Stimulated activated CD4-positive, alpha-beta T cell treated with anti-CD3 and anti-CD28 coated beads, Interleukin-1b, Interleukin-23, amount 100 ng/mL, for 24 hours (primary cell): ENCODE measurements at places on chromosomes 5 and 9.

DNA sequence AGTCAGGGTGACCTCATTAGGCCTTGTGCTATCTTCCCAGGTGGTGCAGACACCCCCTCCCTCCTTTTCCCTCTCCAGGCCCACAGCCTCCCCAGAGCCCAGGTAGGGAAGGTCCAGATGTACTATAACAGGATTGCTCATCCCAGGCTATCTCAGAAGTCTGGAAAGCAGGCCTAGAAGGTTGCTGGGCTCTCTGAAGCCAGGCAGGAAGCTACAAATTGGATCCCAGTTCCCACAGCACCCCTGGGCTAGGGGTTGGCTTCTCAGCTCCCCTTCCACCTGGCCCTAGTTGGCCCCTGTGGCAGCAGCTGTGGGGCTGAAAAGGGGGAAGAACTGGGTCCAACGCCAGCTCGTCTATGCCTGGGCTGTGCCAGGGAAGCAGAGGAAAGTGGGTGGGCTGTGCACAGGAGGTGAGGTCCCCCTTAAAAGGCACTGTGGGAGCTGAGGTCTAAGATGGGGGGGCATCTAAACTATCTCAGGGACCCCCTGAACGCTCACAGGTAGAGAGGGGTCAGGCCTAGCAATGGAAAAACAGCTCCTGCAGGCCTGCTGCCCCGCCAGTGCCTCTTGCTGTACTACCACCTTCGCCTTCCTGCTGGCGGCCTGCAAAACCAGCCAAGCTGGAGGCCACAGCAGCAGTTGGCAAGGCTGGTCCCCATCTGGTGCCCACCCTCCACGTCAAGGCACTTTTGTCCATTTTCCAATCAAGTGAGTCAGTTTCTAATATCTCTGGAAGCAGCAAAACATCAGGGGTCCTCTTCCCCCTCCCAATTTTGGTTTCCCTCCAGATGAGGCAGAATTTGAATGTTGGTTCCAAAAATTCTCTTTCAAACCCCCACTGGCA is 13.3 kb upstream of the PSMD5 start:
- no peak for DNase-seq

DNA sequence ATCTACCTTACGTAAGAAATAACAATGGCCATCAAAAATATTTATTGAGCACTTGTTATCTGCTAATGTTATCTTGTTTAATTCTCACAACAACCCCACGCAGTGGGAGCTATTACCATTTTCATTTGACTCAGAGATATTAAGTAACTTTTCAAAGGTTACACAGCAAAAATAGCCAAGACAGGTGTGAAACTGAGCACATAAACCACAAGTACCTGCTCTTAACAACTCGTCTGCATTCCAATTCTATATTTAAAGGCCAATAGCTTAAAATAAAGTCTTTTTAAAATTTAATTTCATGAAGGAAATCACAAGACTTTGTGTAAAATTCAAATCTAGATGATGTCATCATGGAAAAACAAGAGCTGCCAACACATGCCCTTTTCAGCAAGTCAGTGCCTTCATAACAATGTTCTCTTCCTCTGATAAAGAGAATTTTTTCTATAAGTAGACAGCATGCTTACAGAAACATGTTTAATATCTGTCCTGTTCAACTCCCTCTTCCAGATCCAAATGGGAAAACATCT is 111.6 kb downstream of the MED10 start:
- DNase-seq = no peak

DNA sequence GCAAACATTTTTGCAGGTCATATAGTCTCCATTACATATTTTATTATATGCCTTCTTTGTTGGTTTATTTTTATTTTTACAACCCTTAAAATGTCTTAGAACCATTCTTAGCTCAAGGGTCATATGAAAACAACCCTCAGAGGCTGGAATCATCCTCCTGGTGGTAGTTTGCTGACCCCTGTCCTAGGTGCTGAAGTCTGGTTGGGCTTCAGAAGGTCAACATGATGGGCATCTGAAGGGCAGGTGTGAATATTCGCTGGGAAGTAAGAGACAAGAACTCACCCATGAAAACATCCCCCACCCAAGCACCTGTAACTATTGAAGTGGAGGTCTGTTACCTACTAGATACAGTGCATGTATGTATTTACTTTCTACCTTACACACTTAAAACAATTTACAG is 75.4 kb downstream of the OSMR start:
- DNase-seq = no peak

DNA sequence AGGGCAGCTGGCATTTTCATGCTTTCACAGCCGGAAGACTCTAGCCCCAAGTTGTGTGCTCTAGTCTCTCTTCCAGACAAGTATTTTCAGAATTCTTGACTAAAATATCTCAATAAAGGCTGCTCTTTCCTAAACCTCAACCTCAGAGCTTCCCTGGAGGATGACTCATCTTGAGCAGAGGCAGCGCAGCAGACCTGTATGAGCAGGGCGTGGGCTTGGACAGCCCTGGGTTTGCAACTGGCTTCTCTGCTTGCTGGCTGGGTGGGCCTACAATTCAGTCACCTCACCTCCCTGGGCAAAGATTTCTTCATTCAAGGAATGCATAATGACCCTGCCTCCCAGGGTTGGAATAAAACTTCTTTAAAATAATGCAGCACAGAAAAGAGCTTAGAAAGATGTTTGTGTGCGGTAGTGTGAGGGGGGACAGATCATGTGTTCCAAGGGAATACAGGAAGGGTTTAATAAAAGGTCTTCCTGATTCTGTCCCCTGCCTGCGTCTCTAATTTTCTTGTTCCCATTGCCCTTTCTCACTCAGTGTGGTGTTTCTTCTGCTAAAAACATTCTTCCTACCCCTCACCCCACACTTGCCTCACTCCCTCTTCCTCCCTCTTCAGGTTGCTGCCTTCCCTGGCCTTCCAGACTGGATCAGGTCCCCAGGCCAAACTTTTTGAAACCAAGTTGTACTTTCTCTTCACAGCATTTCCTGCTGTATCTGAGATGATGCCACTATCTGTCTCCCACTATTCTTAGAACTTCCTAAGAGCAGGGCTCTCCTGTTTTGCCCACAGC is 39.4 kb upstream of the MAP1B start:
- no peak for DNase-seq

DNA sequence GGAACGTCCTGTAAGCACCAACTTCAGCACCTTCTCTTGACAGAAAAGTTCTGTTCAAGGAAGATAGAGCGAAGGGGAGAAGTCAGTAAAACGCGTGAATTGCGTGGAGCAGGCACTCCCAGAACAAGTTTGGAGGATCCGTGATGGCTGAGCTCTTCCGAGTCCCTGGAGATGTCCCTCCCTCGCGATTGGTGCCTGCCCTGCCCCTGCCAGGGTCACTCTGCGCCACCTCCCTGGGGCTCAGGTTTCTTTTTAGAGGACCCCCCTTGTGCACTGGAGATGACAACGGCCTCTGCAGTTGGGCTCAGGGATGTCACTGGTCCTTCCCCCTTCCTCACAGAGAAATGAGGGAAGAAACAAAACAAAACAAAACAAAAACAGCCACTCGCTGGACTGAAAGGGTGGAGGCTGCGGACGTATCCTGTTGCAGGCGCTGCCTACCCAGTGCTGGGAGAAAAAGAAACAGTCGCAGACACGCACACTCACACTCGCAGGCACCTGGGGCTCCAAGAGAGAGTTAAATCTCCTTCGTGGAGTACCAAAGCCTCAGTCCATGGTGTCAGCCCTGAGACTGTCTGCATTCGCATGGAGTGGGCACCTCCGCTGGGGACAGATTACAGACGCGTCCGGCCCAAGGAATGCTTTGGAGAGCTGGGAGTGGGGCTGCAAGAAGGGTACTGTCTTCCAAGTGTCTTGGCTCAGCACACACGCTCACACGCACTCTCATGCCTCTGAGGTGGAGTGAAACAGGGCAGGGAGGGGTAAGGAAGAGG is 512.7 kb downstream of the SLCO4C1 start:
- no peak for DNase-seq

DNA sequence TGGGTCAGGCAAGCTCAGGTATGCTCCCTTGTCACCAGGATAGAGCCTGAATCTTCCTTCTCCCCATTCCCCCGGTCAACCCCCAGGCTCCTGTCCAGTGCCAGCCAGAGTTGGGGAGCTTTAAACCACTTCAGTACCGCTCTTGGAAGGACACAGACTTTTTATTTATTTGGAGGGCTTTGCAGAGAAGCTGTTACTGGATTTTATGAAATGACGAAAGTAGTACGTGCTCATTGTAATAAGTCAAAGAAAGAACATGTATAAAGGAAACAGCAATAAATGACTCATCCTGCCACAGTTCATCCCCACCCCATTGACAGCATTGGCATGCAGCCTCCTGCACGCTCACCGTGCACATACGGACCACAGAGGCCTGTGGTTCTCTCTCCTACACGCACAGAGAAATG is 230.3 kb downstream of the AUH start:
- DNase-seq = no peak

- no peak for DNase-seq
Observed at GRCh38 chr5:123035918-123036390, 571 bp downstream of the PPIC start.

- DNase-seq = no peak
Observed at GRCh38 chr9:20178197-20178596, 389.4 kb upstream of the SLC24A2 start.
